G401 (cell line): ENCODE measurements at places on chromosomes 4 and X.
A peak's percentile ranks its signal among the peaks of the same experiment; 100 is the strongest.

- no peak for DNase-seq
These were observed 136.2 kb downstream of the CFAP299 start for GRCh38 chr4:80471756-80472155.

GRCh38 chr4:172780566-172781081 is 388.0 kb upstream of the GALNT7 start:
- DNase-seq, result no peak

- no peak for DNase-seq
These were observed 408.3 kb downstream of the HNRNPD start for GRCh38 chr4:81965454-81965853.

- DNase-seq, result no peak
These were observed 410.0 kb upstream of the NR3C2 start for GRCh38 chr4:148852092-148852699.

DNA sequence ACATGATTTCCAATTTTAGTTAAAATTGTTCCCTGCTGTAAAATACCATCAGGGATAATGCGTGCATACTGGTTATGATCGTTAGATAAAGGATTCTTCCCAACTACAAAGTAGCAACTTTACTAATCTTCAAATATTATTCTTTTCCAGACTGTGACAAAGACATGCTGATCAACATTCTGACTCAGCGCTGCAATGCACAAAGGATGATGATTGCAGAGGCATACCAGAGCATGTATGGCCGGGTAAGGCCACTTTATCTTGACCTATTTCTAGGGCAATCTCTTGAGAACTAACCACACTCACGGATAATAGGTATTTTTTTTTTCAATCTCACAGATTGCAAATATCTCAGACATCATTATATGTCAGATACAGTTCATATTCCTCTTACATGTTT is 47.0 kb downstream of the ANXA10 start:
- DNase-seq, result no peak

DNA sequence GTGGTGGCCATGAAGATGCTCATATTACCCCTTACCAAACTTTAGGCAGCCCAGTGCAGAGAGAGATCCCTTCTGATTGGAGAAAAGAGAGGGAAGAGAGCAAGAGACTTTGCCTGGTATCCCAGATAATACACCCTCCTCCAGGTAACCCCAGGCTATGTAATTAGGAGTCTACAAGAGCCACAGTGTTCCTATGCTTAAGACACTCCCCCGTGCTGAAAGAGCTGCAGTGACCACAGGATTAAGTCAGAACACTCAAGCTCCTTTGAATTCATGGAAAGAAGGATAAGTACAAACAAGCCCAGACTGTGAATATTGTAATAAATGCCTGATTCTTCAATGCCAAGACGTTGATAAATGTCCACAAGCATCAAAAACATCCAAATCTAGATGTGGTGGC is 41.4 kb downstream of the PABPC4L start:
- DNase-seq, result no peak

DNA sequence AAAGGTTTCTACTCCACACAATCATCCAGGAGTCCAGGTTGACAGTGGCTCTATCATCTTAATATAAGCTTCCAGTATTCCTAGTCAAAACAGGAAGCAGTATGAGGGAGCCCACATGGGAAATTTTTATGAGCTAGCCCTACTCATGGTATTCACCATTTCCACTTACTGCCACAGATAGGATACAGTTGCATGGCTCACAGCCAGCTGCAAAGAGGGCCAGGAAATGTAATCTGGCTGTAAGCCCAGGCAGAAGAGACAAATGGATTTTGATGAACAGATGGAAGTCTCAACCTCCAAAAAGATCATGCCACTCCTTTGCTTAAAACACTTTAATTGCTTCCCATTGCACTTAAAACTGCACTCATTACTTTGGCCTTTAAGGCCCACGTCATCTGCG is 150.6 kb downstream of the ADAMTS3 start:
- peak; percentile 80 for DNase-seq

DNA sequence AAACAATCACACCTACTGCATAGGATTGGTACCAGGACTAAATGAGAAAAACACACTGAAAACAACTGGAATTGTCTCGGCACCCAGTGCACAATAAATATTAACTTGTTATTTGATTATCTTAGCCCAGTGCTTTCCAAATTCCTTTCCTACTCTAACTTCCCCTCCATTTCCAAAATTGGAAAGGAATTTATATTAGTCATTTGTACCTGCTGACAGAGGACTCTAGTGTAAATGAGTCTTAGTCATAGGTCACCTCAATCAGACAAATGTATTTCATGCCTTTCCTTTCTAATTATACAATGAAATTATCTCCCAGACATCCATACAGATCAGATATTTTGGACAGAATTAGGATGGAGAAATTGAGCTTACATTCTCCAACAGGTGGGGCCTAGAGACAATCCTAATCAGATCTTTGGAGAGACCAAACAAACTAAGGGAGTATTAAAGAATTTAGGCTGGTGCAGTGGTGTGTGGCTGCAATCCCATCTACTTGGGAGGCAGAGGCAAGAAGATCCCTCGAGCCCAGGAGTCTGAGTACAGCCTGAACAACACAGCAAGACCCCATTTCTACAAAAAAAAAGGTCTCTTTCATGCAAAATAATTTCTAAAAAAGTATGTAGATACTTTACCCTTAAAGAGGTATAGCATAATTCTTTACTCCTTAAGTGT is 10.1 kb downstream of the SH3D19 start:
- DNase-seq, result peak; percentile 28

- no peak for DNase-seq
These were observed 32.6 kb downstream of the CCDC158 start for GRCh38 chr4:76388160-76388908.

DNA sequence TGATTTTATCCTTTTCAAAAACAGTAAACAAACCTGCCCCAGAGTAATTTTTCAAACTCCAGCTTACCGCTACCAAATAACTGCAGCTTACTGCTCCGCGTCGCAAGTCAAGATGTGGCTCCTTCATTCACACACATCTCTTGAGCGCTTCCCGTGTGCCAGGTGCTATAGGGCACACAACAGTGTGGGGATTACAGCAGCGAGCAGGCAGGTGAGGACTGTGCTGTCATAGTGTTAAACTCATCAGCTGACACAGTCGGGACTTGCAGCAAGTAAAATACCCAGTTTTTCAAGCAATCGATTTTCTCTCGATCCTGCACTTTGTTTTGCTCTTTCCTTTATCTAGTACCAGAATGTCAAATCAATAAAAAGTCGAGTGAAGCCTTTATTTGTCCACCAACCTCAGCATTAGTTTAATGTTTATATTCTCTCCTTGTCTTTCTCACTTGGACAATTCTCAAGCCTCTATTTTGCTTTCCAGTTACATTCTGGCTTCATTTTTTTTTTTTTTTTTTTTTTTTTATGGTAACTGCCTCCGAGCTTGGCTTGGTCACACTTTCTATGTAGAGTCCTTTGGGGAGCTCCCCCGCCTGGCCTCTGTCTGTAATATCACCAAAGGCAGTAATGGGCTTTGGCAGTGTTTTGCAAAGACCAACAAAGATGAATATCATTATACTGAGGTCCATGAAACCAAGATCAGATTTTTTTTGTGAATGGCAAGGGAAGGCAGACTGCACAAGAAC is 8.3 kb upstream of the ASB5 start:
- DNase-seq, result peak; percentile 70

GRCh38 chrX:1248331-1249061 is 20.1 kb upstream of the CSF2RA start:
- peak; percentile 59 for DNase-seq

DNA sequence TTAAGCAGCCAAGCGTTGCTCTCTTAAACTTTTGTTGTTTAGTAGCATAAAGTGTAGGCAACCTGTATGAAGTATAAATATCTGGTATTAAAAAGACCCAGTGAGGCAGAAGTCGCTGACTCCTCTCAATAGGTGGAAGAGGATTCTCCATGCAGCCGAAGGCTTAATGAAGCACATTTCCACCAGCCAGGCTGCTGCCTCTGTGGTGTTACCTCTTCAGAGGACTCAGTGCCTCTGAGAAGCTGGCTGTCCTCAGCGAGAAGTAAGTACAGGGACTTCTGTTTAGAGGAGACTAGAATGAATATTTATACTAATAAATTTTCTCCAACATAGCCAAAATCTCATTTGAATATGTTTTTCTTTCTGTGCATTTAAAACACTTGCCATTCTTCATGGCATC is 6.0 kb downstream of the SORBS2 start:
- DNase-seq, result no peak

DNA sequence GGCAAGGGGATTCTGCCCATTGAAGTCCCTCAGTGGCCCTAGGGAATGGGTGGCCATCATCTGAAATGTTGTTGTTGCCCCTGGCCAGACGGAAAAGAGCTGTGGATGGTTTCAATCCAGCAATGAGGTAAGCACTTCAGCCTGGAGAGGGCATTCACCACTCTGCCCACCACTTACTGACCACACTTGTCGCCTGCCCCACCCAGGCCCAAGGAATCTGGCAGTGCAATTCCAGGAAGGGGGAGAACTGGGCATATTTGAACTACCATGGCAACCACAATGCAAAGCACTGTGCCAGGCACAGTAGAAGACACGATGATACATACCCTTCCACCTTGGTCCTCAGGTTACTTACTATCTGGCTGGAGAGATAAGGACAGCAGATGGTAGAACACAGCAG is 161.6 kb downstream of the PDGFRA start:
- DNase-seq, result no peak

GRCh38 chrX:154980330-154981115 is 42.0 kb downstream of the F8 start:
- DNase-seq, result peak; percentile 63

DNA sequence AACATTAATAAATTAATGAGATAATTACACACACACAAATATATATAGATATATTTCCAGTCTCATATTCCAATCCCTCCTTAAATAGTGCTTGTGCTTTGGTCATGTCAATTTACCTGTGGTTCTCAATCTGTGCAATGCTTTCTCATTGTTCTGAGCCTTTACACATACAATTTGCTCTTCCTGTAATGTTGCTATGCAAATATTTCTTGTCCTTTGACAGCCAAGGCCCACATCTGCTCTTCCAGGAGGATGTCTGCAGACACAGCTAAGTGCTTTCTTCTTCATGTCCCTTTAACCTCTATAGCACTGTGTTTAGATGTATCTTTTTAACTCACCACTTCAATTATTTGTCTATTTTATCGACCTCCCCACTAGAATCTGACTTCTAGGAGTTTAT is 67.3 kb upstream of the RAPGEF2 start:
- no peak for DNase-seq

DNA sequence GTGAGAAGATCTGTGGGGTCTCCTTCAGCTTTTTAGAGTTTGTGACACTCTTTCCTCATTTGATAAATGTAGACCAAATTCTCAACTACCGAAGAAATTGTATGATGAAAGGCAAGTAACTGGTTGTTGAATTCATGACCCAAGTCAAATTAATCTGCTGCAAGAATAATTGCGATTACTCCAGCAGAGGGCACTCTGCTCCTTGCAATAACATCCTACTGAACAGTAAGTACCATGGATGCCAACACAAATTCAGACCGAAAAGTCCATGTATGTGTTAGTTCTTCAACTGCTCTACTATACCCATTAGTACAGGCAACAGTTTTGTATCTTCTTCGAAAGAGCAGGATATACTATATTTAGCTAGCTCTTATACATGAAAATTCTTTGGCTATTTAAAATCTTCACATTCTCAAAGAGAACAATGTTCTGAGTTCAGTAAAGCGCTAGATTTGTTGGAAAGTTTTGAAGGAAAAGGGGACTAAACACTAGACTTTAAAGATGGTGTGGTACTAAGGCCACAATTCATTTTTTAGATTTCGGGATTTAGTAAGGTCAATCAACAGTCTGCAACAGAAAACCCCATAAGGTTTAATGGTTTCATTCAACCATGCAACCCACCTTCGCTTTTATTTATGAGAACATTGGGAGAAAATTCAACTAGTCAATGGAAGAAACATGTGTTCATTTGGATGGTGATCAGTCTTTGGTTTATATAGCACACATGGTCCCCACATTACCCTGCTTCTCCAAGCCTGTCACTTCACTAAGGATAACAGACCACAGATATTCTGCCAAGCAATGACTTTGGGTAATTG is 105.4 kb upstream of the TBC1D9 start:
- DNase-seq, result peak; percentile 95

GRCh38 chr4:117634716-117635115 is 399.6 kb upstream of the NDST3 start:
- no peak for DNase-seq

DNA sequence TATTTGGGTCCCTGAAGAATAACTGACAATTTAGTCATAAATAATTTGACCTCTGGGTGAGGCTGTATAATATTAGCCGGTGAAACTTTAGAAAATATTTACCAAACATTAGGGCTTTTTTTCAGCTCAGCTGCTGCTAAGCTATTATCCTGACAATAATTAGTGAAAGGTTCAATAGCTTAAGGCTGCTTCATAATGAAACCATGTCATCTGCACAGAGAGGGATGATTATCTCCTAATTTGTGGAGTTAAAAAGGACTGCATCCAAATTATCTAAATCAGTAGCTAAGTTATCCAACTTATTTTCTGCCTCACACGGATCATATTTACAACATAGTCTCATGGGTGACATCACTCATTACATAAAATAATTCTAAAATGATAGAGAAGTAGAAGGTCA is 1249.8 kb downstream of the RAPGEF2 start:
- DNase-seq, result no peak

GRCh38 chrX:19867411-19867732 is 20.0 kb downstream of the SH3KBP1 start:
- DNase-seq, result no peak

DNA sequence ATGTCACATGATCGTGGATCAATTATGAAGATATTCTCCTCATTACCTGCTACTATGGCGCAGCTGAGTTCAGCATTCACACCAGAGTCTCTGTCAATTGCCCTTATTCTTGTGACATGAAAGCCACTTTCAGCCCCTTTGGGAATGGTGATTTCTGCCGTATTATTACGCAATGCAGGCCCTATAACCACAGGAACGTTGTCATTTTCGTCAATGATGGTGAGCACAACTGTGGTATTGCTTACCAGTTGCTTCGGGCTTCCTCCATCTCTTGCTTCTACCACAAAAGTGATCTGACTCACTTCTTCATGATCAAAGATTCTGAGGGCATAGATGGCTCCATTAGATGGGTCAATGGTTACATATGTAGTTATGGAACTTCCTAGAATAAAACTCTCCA is 2.1 kb downstream of the PCDH18 start:
- no peak for DNase-seq

DNA sequence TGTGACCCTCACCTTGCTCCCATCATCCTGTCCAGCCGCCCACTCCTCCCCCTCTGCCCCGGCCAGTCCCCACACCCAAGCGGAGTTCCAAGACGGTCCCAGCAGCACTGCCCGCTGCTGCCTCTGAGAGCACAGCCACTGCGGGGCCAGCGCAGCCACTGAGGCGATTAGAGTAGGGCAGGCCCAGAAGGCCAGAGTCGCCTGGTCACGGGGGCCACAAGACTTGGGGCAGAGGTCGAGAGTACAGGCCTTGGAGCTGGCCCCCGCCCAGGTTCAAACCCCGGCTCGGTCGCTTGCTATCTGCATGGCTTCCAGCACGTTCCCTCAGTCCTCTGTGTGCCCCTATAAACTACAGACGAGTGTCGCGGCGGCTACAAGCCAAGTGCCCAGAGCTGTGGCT is 53.2 kb upstream of the ADRA2C start:
- DNase-seq, result no peak

- DNase-seq, result peak; percentile 34
These were observed 755 bp downstream of the ANKRD17 start for GRCh38 chr4:73257651-73258435.

GRCh38 chrX:100812216-100813158 is 7.7 kb upstream of the CSTF2 start:
- no peak for DNase-seq

- no peak for DNase-seq
These were observed 420.6 kb downstream of the CENPC start for GRCh38 chr4:67124716-67125115.
